MV-4-11 (cell line): ENCODE measurements at places on chromosomes 5 and 9.

DNA sequence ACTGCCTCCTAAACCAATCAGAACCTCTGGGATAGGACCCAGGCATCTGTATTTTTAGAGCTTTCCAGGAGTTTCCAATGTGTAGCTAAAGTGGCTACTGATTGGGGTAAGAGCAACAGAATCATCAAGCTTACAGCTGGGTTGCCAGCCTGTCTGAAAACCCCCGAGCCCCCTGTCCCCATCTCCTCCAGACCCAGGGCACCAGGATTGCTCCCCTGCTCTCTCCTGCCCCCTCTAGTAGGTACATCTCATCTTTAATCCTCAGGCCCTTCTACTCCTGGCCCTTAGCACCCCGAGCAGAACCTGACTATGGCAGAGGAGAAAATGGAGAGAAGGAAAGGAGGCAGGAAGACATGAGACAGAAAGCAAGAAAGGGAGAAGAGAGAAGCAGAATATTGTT, 204.9 kb downstream of the GABBR2 start:
- no peak for DNase-seq

DNA sequence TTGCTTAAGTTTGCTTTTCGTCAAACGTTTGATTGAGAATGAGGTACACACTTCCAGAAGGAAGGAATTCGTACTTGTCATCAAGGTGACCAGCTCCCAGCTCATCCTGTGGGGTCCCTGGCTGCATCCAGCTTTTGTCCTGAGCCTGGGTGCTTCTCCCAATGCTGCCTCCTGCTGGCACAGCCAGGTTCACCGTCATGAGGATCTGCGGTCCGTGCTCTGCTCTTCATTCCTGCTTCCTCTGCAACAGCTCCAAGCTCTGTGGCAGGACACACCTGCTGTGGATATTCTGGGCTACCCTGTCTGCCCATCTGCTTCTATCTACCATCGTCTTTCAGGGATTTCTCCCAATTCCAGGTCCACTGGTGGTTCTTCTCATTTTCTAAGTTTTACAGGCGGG, 13.3 kb upstream of the UBE2QL1 start:
- no peak for DNase-seq

DNA sequence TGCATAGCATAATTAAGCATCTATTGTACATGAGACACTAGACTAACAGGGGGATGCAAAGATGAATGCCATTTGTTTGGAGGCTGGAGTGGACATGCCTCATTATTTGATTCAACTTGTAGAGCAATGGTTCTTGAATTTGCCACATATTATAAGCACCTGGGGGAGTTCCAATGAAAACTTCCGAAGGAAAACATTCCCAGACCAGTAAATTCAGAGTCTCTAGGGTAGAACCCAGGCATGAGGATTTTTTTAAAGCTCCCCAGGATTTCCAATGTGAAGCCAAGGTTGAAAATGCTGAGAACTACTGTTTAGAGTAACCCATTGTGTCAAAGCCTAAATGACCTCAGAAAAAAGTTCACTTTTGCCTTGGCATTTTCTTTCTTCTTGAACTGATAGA, 93.9 kb upstream of the ITGA1 start:
- no peak for DNase-seq

DNA sequence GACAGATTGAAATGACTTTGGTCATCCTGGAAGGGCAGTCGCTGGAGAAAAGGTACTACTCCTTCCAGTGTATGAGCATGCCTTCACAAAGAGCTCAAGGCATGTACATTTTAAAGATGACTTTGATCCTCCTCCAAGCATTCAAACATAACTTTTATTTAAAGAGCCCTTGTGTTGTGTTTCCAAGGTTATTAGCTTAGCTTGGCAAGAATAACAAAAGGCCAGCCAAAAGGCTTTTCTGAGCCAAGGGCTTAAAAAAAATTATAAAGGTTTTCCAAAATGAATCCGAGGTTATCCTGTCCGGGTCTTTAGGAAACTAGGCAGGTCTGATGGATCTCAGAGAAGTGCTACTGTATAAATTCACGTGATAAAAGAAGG, 71.0 kb upstream of the PLPP6 start:
- no peak for DNase-seq

DNA sequence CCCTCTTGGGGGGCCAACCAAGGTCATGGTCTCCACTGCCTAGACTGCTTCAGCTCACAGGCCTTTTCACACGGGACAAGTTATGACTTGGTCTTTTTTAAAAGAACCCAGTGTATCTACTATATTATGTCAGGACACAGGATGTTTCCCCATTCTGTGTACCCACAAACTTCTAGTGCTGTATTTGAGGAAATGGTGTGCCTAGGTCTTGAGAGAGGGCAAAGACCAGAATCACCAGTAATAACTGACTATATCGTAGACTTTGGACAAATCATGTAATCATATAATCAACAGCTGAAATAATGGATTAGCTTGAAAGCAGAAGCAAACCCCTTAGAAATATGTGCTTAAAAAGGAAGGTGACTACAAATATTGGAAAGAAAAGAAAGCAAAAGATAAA, 133.3 kb downstream of the ARL15 start:
- DNase-seq: peak; percentile 26
